ENCODE measurements at places on chromosomes 1 and 21.

- DNase-seq = no peak
Measured at GRCh38 chr1:246383239-246383589, 123.9 kb downstream of the SMYD3 start.

DNA sequence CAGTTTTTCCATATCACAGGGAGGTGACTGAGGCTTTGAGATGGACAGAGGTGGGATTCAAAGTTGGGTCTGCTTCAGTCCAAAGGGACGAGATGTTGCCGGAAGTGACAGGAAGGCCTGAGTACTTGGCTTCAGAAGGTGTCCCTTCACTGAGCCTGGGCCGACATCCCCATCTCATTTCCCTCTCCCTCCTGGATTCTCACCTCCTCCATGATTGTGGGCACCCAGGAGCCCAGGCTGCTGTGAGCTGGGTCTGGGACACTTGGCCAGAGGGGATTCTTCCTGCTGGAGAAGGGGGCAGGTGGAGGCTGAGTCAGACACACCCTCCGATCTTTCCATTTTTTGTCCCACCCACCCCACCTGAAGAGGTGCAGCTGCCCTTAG, 2.8 kb upstream of the MRPS15 start:
- DNase-seq = no peak

DNA sequence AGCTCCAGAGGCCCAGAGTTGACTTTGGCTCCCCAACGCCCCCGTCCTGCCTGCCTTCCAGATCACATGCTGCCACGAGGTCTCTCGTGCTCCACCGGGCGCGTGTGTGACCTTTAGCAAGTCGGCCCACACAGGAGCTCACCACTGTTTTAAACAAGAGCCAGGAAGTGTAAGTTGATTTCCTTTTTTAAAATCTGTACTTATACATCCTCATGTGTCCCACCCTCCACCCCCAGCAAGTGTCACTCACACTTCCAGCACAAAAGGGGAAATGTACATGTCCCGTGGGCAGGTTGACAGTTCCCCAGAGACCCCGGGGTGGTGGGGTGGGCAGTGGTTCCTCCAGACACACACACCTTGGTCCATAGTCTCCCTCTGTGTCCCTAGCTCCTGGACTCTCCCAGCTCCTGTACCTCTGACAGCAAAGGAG, 84.4 kb downstream of the STUM start:
- peak; percentile 32 for DNase-seq

DNA sequence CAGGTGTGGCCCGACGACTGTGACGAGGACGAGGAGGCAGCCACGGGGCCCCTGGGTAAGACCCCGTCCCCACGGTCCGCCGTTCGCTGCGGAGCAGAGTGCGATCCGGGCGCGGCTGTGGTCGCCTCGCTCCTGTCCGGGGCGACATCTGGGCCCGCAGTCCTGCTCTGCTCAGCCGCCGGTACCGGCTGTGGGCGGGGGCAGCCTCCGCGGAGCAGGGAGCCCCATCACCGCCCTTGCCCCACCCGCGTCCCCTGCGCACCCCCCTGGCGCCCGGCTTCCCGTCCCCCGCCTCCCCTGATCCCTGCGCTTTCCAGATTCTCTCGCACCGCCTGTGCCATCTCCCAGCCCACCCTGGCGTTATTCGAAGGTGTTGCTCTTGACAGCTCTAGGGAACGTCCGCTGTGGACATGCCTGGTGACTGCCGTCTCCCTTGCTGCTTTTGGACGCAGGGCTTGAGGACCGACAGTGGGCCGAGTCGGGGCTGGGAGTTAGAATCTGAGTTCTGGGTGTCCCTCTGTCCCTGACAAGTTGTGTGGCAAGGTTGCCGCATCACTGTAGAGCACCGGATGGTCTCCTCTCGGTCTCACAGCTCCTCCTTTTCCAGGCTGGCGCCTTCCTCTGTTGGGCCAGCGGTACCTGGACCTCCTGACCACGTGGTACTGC, 596 bp downstream of the TOR3A start:
- peak; percentile 56 for DNase-seq

- no peak for DNase-seq
Measured at GRCh38 chr1:87325982-87326738, 2.5 kb upstream of the LMO4 start.

- no peak for DNase-seq
Measured at GRCh38 chr1:39452540-39452939, 38.9 kb upstream of the BMP8A start.

- DNase-seq = no peak
Measured at GRCh38 chr1:215704089-215704860, 137.2 kb downstream of the KCTD3 start.

DNA sequence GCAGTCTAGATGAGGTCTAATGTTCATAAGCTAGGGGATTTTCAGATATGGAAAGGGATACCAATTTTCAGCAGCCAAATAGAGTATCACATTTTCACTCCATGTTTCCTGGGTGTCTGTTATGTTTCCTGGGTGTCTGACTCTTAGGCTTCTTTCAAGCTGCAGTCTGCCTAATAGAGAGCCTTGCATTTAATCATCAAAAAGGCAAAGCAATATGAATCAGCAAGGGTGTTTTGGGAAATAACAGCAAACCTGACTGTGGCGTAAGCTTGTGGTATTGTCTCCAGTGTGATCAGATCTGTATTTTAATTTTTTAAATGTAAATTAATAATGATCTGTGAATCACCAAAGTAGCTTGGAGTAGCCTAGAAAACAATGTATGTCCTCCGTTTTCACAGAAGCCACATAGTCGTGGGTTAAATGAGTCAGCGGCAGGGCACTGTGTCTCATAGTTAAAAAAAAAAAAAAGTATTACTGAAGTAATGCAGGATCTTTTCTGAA, 10.4 kb downstream of the LGALS8 start:
- no peak for DNase-seq

DNA sequence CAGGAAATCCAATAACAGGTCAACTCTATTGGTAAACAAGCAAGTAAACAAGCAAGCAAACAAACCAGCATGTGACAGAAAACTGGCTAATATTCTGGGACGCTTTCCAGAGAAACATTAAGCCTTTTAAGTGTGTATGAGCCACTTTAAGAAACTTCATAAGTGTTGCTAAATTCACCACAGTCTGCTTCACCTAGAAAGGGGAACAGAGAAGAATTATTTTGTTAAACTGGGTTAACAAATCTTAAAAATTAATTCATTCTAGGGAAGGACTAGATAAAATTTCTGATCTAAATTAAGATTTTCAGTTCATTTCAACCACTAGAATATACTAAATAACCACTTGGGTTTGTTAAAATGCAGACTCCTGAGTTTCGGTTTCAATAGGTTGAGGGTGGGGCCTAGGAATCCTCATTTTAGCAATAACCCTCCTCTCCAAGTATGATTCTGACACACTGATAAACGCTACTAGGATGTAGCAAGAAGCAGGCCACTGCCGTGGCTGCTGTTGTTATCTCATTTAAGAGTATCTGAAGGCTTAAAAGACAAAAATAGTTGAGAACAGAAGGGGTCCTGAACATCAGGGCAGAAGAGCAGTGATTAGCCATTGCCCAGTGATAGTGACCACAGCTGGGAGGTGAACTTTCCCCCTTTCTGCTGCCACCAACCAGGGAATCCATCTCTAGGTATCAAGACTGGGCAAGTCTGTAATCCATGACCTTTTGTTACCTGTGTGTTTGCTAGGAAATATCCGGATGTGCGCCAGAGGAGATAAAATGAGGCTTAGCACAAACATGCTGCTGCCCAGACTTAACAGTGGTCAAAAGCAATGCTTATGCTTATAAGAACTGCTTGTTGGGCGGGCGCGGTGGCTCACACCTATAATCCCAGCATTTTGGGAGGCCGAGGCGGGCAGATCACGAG, 11.2 kb downstream of the CREG1 start:
- no peak for DNase-seq

GRCh38 chr1:38805036-38805435, 54.5 kb downstream of the RRAGC start:
- DNase-seq = no peak

DNA sequence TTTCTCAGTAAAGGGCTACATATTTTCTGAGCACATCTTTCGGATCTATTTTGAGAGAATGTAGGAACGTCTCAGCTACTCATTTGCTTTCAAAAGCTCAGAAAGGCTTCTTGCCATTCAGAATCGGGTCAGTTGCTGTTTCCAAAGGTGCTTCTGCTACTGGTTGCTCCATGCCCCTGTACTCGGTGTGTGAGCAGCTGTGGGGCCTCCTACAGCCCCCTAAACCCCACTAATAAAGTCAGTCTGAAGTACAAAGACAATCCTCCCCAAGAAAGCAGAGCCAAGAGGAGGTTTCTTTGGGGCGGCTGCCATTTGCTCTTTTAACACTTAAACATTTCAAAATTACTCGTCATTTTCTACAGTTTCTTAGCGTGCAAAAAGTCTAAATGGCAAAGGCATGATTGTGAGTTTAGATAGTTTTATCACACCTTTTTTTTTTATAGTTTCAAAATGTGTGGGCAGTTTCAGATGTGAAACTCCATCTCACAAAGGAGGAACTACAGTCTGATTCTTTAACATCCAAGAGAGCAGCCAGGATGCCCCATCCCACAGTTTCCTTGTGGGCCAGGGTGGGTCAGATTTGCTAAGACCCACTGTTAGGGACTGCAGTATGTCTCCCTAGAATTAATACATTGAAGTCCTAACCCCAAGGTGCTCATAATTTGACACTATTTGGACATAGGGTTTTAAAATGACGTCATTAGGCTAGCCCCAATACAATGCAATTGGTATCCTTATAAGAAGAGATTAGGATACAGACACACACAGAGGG, 4.1 kb downstream of the RUNX1 start:
- DNase-seq = no peak

DNA sequence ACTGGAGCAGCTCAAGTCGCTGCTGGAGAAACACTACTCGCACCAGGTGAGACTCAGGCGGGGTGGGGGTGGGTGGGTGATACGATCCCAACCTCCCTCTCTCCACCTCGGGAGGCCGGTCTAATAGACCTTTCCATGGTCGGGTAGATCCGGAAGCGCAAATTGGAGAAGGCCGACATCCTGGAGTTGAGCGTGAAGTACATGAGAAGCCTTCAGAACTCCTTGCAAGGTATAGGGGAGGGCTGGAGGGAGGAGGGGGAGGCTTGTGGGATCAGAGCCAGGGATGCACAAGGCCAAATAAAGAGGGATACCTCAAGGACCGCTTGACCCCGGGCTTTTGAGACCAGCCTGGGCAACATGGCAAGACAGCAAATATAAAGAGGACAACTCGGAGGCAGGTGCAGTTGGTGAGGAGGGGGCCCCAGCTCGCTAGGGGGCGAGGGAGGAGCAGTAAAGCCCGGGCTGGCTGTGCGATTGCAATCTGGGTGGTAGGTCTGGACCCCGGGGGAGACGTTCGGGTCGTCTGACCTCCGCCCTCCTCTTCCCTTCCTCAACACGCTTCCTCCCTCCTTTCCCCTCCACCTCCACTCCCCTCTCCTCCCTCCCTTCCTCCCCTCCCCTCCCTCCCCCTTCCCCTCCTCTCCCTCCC, 546 bp downstream of the HES3 start:
- DNase-seq = peak; percentile 33

GRCh38 chr1:154157520-154158306, 2.8 kb upstream of the NUP210L start:
- no peak for DNase-seq

DNA sequence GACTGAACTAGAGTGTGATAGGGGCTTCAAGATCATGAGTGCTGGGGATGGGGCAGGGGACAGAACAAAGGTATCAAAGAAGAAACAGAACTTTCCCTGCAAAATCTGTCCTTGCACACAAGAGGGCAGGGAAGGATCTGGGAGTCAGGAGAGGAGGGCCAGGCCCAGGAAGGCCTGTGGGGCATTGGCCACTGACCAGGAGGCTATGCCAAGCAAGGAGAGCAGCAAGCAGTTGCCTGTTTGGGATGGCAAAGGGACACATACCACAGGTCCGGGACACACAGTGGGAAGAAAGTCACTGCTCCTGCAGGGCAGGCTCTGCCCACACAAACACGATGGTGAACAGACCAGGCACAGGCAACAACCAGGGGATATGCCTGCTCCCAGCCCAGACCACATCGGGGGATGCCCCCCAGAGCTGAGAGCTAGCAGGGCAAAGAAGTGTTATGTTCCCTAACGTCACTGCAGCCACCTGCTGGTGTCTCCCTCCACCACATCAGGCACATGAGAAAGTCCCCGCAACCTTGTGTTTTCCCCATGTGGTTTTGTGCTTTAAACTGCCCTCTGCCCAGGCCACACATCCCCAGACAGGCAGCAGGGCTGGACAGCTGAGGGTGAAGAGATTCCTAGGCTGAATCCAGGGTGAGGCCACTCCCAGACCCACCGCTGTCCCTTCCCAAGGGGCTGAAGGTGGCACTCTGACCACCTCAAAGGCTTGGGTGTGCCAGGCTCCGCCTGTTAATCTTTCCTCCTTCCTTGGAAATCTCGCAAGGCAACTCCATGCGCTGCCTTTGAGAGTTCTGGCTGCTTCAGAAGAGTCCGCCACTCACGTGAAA, 53.6 kb downstream of the KIF21B start:
- DNase-seq = no peak

- DNase-seq = no peak
Measured at GRCh38 chr1:162422662-162423375, 10.9 kb upstream of the SH2D1B start.

DNA sequence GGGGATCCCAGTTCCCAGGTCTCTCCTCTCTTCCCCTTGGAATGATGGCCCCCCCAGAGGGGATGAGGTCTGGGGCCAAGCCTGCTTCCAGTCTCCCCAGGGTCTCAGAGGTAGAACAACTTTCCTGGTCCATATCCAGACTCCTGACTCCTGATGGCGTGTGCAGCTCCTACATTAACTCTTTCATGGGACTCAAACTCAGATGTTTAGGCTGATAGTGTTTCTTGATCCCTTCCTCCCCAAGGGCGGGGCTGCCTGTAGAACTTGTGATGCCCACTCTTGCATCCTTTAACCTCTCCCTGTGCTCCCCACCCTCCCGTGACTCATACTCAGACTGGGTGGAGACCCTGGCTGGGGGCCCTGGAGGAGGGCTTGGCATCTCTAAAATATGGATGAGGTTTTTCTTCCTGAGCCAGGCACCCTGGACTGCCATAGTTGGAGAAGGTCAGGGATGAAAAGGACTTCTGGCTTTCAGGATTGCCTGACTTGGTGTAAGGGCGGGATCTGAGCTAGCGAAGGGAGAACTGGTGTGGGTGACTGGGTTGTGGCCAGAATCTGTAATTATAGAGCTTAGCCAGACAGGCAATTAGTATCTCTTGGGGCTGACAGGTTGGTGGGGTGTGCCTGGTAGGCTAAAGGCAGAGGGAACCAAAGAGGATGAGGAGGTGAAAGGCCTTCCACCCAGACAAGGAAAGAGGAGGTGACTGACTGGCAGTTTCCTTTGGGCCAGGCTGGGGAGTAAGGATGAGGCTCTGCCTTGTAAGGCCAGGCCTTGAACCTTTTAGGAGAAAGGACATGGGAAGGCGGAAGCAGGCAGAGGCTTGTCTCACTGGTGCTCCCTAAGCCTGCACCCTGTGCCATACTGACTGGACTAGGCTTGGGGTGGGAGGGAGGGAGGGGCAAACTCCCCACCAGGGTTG, 1.5 kb downstream of the ATP8B2 start:
- DNase-seq = peak; percentile 81

DNA sequence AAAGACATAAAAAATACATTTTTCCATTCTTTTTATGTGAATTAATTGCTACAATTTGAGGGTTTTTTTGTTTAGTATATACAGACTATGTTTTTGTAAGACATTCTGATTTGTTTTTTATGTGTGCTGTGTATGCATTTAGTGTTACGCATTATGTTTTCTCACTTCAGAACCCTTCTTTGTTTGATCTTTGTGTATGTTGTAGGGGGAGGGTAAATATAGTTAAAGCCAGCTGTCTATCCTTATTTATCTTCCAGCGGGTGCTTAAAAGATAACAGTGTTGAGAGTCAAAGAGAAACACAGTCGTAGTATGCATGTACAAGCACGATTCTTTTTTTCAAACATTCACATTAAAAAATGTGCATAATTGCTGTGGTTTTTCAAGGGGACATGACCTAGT, 97.5 kb upstream of the KIAA1614 start:
- no peak for DNase-seq
